ENCODE measurements at places on chromosomes 16 and 17.

GRCh38 chr17:68776451-68776850 is 175.3 kb upstream of the FAM20A start:
- no peak for DNase-seq

DNA sequence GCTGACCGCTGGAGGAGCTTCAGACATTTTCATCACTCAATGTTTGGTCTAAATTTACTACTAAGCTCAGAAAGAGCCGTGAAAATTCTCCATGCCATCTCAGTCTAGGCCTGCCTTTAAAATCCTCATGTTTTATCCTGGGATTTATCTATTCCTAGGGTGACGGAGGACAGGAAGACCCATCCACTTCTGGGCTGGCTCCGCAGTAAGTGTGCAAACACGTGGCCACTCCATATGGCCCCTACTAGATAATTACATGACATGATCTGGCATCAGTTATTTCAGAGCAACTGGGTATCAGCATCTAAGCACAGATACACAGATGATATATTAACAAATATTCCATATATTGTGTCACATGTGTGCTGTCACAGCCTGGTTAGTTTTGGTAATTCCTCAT is 77.8 kb upstream of the HS3ST4 start:
- DNase-seq, result no peak

- peak; percentile 15 for DNase-seq
Measured at GRCh38 chr16:80084614-80085013, 456.2 kb upstream of the DYNLRB2 start.

GRCh38 chr17:70081885-70082284 is 6.9 kb downstream of the KCNJ16 start:
- no peak for DNase-seq
